ENCODE measurements at places on chromosomes 1 and 21. TPM values are rescaled to one million over a fixed set of nuclear protein-coding genes. Genes with fewer than 3 reads are reported as not detected.

TTC22 gene
- total RNA-seq = 17.2 TPM

DNAH14 gene
- 66.8 TPM for total RNA-seq

TTC13 gene
- total RNA-seq = 35.6 TPM

KCNE2 gene
- not detected for total RNA-seq

TCHHL1 gene
- not detected for total RNA-seq

DIO1 gene
- not detected for total RNA-seq

GNAT2 gene
- not detected for total RNA-seq

FLG gene
- total RNA-seq = not detected

IFI44 gene
- total RNA-seq = 259 TPM

SYNJ1 gene
- 10.2 TPM for total RNA-seq

ZNF670 gene
- total RNA-seq = 3.9 TPM

GRCh38 chr1:162913345-162913744 is 52.4 kb upstream of the CCDC190 start:
- DNase-seq = peak; percentile 60

DNA sequence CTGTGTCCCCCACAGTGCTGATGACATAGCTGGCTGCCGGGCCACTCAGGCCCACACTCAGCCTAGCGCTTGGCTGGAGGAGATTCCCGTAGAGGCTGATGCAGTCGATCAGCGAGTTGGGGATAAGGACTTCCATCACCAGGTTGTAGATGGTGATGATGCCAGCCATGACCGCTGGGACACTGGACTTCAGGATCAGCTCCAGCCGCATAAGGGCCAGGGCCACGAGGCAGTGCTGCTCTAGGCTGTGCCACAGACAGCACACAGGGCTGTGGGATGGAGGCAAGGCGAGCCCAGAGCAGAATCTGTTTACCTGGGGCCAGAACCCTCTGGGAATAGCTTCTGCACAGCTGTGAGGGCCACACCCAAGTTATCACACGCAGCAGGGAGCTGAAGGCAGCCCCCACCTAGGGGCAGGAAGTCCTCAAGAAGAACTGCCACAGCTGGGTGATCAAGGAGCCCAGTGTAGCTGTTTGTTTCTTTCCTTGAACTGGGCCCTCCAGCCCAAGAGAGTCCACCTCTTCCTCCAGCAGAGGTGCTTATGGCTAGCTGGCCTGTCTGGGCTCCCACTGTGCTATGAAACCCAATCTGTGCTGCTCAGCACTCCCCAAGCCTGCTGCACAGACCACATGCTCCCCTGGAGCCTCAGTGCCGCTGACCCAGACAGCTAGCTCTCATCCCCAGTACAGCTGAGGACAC is 6.2 kb downstream of the SLC2A1 start:
- no peak for DNase-seq

- no peak for DNase-seq
Observed at GRCh38 chr1:40870135-40870728, 8.1 kb upstream of the CITED4 start.

GRCh38 chr1:118921994-118922393 is 66.1 kb downstream of the TBX15 start:
- DNase-seq = no peak

DNA sequence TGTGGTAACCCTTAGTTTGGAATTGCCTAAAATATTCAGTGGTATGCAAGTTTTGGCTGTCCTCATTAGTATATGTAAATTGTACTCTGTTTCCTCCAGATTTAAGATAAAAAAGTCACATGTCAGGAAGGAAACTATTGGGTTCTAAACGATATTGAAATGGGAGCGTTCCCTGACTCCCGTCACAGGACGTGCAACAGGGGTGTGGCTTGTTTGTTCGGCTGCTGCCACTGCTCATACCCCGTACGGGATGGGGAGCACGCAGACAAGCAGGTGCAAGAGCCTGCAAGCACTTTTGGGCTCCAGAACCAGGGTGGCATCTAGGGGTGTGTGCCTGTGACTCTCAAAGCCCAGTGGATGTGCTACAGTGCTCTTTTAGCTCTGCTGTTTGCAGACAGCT is 6.2 kb upstream of the PAPPA2 start:
- no peak for DNase-seq

DNA sequence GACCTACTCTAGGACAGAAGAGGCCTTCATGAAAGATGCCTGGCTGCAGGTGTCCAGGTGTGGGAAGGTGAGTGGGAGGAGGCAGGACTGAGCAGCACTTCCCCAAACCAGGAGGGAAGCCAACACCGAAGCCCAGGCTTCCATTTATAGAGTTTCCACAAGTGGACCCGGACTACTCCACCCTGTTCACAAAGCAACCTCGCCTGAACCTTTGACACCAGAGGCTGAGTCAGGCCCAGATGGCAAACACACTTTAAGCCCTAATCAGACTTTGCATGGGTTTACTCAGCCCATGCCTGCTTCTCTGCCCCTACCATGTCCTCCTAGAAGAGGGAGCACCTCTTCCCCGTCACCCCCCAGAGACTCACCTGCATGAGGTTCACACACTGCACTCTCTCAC is 14.0 kb downstream of the PRR9 start:
- no peak for DNase-seq

- DNase-seq = no peak
Observed at GRCh38 chr1:111290630-111291029, at the start of gene CHIA. TSS of gene CHIA (plus strand) at chr1:111290851. CDS start at chr1:111310468, 19,617 bp downstream.

- no peak for DNase-seq
Observed at GRCh38 chr1:27759236-27759635, 13.8 kb upstream of the STX12 start.

DNA sequence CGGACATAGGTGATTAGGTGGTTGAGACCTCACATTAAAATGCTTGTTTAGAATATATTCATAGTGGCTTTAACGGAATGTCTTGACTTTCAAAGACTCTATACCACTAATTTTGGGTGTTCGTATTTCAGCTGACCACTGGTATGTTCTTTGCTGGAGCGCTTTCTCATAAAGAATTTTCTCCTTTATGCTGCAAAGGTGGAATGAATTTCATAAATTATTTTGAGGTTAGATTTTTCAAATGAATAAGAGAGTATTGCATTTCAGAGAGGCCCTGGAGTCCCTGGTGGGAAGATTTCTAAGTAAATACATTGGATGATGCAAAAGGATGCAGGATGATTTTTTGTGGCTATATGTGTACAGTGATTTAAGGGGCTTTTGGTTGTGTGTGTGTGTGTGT is 55.8 kb downstream of the HUNK start:
- no peak for DNase-seq

- no peak for DNase-seq
Observed at GRCh38 chr1:36517011-36517771, 34.5 kb upstream of the CSF3R start.

DNA sequence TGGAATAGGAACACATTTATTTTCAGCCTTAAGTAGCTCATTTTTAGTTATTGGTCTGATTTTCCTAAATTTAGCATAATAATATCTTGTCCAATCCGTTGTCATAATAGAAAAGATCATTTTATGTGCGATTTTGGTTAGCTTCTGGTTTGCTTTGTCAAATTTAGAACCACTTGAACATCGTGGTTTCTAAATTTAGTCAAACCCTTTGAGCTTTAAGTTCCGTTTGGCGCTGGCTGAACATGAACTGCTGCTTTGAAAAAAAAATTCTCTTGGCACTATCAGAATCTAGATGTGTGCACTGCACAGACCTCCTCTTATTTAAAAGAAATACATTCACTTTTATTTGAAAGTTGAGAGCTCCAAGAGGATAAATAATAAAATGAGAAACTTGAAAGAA is 370.6 kb downstream of the PTPRC start:
- DNase-seq = no peak

DNA sequence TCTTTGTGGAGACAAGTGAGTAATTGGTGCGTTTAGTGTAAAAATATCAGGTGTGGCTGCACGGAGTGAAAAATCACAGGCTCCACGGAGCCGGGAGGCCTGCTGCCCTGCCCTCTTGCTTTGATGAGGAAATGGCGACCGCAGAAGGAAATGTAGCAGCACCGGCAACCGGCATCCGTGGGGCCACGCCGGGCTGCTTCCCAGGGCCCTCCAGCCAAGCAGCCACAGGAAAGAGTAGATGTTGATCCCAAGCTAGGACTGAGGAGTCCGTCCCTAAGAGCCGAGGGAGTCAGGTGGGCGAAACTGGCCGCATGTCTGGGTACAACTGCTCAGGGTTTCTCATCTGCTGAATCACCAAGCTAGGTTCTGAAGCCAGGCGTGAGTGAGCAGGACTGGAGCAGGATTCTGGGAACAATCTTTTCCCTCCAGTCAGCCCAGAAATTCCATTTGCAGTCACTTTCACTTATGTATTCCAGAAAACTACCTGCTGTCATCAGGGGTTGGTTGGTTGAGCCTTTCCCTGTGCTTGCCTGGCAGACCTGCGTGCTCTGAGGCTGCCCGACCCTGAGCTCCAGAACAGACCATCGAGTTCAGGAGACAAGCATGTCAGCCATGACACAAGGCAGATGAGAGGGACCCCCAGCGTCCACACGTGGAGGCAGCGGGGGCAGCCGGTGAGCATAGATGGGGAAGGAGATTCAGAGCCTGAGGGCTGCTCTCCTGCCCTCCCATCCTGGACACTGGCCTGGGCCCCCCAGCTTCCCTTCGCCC is 5.8 kb upstream of the ITGB2 start:
- DNase-seq = no peak

DNA sequence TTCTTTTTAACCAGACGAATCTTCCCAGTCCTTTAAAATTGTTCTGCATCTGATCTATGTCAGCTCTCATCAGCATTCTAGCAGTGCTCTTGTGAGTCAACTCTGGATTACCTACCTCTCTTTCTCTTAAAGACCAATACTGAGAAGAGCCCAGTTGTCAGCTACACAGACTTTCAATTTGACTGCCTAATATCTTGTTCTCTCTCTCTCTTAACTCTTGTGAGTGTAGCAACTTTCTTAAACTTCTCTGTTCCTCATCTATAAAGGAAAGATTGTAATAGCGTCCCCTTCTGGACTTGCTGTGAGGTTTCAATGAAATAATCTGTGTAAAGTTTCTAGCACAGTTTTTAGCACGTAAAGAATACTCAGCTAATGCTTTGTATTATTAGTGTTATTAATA is 499.3 kb upstream of the ADAMTS5 start:
- DNase-seq = no peak

DNA sequence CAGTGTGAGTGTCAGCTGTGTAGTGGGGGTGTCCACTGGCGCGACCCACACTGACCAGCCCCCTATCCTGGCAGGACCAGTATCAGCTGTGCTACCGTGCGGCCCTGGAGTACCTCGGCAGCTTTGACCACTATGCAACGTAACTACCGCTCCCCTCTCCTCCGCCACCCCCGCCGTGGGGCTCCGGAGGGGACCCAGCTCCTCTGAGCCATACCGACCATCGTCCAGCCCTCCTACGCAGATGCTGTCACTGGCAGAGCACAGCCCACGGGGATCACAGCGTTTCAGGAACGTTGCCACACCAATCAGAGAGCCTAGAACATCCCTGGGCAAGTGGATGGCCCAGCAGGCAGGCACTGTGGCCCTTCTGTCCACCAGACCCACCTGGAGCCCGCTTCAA is 28.1 kb upstream of the KDM4A start:
- no peak for DNase-seq

DNA sequence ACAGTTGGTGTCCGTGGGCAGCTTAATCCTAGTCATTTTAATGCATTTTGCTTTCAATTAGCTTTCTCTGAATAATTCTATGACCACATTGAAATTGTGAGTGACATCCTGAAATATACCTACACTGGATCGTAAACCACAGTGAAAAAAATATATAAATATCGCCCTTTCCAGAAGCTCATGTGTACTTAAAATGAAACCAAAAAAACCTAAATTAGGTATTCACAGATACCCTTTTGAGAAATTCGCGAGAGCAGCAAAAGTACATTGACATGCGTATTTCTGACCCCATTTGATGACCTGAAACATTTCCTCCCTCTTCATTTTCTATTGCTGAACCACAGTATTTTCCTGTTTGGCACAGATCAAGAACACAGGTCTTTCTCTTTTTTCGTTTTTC is 253.8 kb downstream of the LTN1 start:
- DNase-seq = no peak

- DNase-seq = no peak
Observed at GRCh38 chr1:28577052-28577678, 14.9 kb upstream of the RAB42 start.

- no peak for DNase-seq
Observed at GRCh38 chr1:30605441-30605920, 117.9 kb downstream of the MATN1 start.

DNA sequence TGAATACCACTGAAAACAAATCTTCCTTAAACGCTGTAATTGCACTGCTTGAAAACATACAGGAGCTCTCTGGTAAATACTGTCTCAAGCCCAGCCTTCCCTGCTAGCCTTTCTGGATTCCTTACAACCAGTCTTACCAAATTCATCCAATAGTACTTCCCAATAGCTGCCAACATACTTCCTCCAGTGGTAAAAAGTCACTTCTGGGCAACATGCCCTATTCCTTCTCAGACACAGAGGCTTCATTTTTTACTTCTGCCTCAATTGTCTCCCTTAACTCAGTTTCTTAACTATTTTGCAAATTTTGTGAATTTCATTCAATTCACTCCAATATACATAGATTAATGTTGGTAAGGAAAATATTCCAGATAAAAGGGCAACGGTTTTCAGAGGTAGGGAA is 166.3 kb downstream of the TBX15 start:
- no peak for DNase-seq

DNA sequence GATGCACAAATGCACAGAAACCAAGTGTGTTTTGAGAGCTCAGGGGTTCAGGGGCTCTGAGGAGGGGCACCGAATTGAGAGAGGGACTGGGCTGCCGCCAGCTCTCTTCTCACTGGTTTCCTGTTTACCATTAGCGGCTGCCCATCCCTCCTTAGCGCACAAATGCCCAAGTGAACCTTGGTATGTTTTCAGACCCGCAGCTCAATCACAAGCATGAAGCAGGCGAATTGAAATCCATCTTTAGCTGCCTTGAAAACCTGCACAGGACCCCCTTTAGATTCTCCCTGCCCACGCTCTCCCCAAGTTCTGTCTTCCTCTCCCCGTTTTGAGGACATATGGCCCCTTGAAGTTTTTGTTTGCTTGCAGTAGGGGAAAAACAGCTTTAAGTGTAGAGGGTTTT is 61.1 kb upstream of the ACOT11 start:
- DNase-seq = no peak

GRCh38 chr1:244730153-244730933 is 77.4 kb downstream of the DESI2 start:
- DNase-seq = peak; percentile 58

- no peak for DNase-seq
Observed at GRCh38 chr1:158806916-158807536, 24.1 kb upstream of the MNDA start.

DNA sequence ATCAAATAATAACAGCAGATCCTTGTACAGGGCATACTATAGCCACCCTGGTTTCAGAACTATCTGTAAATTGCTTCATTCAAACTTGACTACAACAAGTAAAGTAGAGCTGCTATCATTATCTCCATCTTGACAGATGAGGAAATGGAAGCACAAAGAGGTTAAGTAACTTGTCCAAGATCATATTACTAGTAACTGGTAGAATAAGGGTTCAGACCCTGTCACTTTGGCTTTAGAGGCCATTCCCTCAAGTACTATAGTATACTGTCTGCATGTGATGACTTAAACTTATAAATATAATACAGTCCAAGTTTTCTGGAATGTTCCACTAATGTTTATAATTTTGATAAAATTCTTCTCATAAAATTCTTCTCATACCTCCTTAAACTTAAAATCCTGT is 24.8 kb downstream of the PGM1 start:
- DNase-seq = no peak

GRCh38 chr1:100239961-100240360 is 9.7 kb downstream of the DBT start:
- DNase-seq = no peak
